ENCODE measurements at places on chromosomes 11 and 22.

DNA sequence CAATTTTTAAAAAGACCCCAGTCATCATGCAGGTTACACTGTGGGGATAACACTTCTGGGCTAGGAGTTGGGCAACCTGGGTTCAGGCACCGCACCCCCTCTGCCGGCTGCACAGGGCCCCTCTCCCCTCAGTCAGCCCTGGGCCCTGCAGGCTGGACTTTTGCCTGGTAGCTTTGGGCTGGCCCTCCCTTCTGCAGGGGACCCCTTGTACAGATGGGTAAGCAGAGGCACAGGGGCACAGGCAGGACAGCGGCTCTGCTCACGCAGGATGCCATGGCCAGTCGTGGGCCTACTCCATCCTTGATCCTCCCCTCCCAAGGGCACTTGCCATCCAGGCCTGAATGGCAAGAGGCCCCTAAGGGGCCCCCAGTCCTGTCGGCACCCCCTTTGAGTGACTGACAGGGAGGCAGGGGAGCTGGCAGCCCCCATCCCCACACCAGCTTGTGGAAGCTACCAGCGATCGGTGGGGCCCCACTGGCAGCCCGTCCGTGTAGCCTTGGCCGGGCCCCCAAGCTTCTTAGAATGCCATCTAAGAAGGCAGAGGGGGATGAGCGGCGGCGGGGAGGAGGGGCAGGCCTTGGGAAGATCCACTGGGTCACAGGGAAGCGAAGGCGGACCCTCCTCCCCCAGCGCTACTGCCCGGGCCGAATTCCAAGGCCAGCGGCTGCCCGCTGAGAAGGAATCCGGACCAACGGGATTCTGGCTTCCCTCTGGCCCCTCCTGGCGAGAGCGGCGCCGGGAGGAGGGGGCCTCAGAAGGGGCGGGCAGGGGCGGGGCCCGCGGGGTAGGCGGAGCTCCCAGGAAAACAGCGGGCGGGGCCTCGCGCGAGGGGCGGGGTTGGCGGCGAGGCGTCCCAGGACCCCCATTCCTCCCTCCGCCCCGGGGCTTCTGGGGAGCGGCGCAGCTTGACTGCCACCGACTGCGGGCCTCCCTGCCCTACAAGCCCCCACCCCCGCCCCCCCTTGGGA, 6.8 kb upstream of the CHKA start:
- no peak for DNase-seq

DNA sequence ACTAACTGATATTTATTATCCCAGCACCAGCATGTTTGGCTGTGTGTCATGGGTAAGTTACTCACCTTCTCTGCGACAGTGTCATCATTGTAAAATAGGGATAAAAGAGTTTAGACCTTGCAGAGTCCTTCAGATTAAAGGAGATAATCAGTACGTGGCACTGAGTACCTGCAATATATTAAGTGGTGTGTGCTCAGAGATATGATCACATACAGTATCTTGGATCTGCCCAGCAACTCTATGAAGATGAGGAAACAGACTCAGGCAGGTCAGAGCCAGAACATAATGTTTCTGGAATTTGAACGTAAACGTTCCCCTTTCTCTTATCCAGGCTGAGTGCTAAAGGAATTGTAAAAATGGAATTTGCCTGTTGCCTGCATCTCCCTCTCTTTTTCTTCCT, 46.9 kb upstream of the ELF5 start:
- DNase-seq, result no peak

GRCh38 chr11:82996966-82997606, 74.6 kb downstream of the RAB30 start:
- DNase-seq, result no peak

GRCh38 chr11:117973503-117973860, 12.7 kb upstream of the IL10RA start:
- DNase-seq, result no peak
